ENCODE measurements at places on chromosomes 2 and 18. TPM values are rescaled to one million over a fixed set of nuclear protein-coding genes. Genes with fewer than 3 reads are reported as not detected.

DNA sequence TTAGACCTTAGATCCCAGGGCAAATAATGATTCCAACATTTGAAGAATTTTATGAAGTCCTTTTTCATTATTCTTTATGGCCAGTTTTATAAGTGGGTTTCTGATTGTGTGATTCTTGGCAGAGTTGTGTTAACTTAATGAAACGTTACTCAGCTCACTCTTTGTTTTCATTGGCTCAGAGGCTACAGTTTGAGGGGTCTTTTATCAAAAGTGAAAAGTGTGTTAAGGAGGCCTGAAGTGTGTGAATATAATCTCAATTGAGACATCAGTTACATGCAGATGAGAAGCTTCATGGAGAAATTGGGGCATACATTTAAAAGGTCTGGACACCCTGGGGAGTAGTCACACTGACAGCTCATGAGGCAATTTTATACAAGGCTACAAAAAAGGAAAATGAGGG is 74.6 kb downstream of the ASXL3 start:
- DNase-seq: no peak

The RETSAT gene
- 42.0 TPM for total RNA-seq

GRCh38 chr2:229416116-229416694 is 145.1 kb upstream of the PID1 start:
- no peak for DNase-seq

The REG3G gene
- not detected for total RNA-seq

- DNase-seq: no peak
Observed at GRCh38 chr2:51528156-51528555, 496.2 kb upstream of the NRXN1 start.

The SLC39A6 gene
- 83.3 TPM for total RNA-seq

Measured in foreskin keratinocyte (primary cell).